ENCODE measurements at places on chromosomes 2 and 18.

GRCh38 chr2:236040600-236041328 lies 127.4 kb downstream of the GBX2 start:
- no peak for DNase-seq

DNA sequence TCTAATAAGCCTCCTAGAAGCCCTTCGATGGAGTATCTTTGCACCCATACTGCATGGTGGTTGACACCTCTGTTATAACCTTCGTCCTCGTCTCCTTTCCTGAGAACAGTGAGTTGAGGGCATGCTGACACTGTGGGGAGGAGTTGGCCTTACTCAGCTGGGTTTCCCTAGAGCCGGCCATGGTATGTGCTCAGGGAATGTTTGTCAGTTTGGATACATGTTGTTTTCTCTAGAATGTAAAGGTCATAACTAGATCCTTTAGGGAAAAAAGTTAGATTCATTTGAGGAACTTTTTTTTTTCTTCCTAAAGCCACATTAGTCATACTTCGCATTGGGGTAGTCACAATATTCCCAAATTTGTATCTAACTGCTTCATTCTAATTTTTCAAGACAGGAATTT lies 106.0 kb upstream of the FOSL2 start:
- DNase-seq = peak; percentile 20

GRCh38 chr2:52956766-52957165 lies 810.8 kb upstream of the CHAC2 start:
- DNase-seq = no peak

- DNase-seq = no peak
Observed at GRCh38 chr18:58335223-58335622, 291.2 kb downstream of the NEDD4L start.

- DNase-seq = no peak
Observed at GRCh38 chr18:70183441-70183840, 22.0 kb downstream of the RTTN start.

GRCh38 chr2:145431181-145431951 lies 911.4 kb upstream of the ZEB2 start:
- DNase-seq = no peak

DNA sequence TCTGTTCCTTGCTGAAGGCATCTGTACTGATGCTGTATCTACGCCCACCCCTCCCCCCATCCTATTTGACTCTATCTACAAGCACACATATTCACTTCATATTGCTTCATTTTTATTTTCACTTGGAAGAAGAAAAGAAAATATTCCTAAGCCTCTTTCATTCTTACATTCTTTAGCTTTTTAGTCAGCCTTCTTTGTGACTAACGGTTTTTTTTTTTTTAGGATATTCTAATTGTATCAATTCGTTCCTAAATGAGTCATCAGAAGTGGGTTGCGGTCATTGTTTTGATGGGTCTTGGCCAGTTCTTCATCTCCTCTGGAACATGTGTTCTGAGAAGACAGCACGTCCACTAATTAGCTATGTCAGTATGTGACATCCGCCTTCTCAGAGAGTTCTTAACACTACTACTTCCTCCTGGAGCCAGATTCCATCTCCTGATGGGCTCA lies 88.7 kb downstream of the MYO1B start:
- DNase-seq = peak; percentile 87

DNA sequence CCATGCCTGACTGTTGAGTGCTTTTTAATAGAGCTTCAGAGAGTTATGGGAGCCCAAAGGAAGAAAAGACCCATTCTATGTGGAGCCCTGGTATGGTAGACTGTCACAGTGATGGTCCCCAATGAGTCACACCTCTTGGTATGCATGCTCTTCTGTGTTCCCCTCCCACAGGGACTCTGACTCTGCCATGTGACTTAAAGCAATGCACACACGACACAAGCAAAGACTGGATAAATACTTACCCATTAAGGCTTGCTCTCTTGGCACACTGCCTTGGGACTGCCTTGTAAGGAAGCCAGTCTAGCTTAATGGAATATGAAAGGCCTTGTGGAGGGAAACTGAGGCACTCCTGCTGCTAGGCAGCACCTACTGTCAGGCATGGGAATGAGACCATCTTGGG lies 16.7 kb upstream of the DTNB start:
- DNase-seq = peak; percentile 50

- DNase-seq = no peak
Observed at GRCh38 chr2:39464864-39465263, 27.8 kb upstream of the MAP4K3 start.

DNA sequence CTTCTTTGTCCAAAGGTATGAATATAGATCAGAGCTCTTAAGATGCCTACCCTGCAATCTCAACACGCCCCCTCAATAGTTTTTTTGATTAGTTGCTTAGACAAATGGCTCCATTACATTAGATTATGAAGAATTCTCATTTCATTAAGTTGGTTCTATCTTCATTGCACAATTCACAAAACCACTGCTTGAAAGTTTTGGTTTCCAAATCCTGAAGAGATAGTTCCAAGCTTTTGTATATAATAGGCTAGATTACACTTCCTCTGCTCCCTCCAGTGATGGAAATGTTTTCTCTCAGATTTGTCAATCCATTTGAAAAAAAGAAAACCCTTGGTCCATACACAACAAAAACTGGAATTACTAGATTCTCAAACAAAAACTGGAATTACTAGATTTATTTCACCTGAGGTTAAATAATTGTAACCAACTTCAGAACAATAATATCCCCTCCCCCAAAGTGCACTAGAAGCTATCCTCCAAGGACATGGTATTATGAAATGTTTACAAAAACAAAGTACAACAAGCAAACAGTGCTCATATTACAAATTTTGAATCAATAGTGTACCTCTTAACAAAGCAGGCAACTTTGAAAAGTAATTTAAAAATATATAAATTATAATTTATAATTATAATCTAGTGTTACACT lies 6.8 kb upstream of the TLK1 start:
- no peak for DNase-seq

DNA sequence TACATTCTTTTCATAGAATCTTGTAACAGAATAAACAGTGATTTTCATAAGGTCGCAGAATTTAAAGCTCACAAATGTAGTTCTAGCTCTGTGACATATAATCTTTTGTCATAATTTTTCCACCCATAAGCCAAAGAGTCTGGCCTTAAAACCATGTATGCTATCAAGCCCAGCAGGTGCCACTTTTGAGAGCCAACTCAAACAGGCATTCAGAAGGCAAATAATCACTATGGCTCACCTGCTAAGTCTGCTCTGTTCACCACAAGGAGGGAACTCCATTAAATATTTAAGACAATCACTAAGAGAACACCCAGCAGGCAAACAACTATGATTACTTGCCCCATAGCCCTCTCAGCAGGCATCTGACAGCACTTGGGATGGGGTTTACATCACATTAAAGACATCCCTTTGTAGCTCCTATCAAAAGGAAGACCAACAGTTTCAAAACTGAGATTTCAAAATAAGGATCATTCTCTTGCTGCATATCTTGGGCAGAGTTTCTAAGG lies 241.6 kb downstream of the PDE11A start:
- DNase-seq = no peak

DNA sequence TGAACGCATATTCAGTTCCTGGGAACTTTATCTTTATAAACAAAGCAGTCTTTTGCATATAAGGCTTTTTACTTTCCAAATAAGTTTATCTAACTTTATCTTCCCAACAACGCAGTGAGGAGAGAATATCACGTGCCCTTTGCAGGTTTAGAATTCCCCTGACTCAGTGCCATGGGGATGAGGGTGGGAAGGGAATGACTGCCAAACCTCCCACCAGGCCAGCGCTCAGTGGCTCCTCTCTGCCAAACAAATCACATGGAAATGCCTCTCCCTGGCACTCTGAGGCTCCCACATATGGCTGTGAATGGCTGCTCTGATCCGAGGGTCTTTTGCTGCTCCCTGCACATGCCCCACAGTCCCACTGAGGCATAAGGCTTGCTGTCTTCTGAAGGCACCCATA lies 158.3 kb downstream of the DNAH6 start:
- no peak for DNase-seq

- no peak for DNase-seq
Observed at GRCh38 chr18:6174983-6175745, 239.5 kb downstream of the L3MBTL4 start.

GRCh38 chr2:55838653-55839052 lies 84.9 kb downstream of the EFEMP1 start:
- no peak for DNase-seq

DNA sequence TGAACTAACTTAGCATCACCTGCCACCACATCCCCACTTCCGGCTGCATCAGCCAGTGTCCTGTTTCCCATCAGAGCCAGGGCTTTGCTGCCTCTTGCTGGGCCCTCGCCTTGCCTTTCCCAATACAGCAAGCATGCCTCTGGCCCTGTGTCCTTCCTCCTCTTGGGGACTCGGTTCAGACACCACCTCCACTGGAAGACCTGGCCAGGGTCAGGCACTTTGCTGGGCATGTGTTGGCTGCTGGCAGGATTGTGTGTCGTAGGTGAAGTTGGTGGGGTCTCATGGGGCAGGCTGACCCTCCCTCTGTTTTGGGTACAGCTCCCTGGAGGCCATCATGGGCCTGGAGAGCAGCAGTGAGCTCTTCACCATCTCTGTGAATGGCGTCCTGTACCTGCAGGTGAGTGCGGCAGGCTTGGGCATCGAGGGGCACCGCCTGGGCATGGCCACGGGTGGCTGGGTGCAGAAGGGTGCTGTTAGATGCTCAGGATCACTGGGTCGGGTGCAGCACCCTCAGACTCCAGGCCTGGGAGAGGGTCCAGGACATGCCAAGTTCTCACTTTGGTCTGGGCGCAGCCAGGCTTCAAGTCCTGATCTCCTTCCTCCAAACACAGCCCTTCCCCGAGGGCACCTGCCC lies 6.6 kb downstream of the ERFE start:
- DNase-seq = no peak

GRCh38 chr2:8548619-8549150 lies 133.2 kb upstream of the ID2 start:
- no peak for DNase-seq

GRCh38 chr2:145845207-145845894 lies 1325.4 kb upstream of the ZEB2 start:
- no peak for DNase-seq
